AG04450 (cell line): ENCODE measurements at places on chromosomes 2 and 18. TPM values are rescaled to one million over a fixed set of nuclear protein-coding genes. Genes with fewer than 3 reads are reported as not detected.

GRCh38 chr18:77199707-77200106, 49.9 kb upstream of the GALR1 start:
- no peak for DNase-seq

GRCh38 chr18:7645756-7646155, 78.6 kb downstream of the PTPRM start:
- no peak for DNase-seq

GRCh38 chr2:105187531-105187930, 54.0 kb upstream of the GPR45 start:
- DNase-seq = no peak

DNA sequence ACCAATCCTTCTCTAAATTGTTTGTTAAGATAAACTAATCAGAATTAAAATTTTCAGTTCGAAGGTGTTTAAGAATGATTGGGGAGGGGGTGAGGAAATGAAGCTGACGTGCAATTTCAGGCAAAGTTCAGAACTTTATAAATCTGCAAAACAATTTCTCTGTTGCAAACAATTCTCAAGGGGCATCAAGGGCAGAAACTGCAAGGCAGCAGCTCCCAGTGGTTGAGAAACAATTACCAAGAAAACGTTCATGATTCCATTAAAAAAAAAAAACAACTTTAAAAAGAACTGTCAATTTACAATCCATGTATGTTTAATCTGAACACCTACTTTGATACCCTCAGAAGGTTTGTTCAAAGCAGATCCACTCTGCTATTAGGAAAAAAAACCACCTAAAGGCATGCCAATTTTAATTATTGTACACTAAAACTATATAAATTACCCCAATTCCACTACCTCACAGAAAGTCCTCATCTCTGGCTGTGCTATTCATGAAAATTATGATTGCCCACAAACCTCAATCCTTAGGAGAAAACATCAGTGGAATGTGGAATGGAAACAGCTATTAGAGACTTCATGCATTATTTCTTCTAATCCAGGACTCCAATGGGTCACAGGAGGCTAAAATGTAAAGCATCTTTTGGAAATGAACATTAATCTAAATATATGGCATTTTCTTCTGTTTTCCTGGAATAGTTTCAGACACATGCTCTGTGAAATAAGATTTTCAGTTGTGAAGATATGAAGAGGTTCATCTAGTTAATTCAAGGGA, 119.9 kb upstream of the ACVR1C start:
- DNase-seq = no peak

- no peak for DNase-seq
Observed at GRCh38 chr2:201057087-201057521, 14.4 kb downstream of the HYCC2 start.

DNA sequence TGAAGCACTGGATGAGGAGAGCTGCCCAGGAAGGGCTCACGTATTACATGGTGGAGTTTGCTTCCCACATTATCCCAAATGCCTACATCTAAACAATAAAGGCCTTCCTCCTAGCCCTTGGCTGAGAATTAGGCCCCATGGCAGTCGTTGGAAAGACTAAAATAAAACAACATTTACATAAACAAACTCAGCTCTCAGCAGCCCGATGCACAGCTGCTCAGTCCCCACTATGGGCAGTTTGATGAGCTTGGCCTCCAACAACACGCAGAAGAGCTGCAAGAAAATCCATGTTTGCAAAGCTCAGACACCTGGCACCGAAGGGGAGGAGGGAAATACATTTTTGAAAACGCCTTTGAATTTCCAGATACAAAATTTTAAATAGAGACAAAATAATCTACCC, 352.4 kb downstream of the EIPR1 start:
- no peak for DNase-seq

DNA sequence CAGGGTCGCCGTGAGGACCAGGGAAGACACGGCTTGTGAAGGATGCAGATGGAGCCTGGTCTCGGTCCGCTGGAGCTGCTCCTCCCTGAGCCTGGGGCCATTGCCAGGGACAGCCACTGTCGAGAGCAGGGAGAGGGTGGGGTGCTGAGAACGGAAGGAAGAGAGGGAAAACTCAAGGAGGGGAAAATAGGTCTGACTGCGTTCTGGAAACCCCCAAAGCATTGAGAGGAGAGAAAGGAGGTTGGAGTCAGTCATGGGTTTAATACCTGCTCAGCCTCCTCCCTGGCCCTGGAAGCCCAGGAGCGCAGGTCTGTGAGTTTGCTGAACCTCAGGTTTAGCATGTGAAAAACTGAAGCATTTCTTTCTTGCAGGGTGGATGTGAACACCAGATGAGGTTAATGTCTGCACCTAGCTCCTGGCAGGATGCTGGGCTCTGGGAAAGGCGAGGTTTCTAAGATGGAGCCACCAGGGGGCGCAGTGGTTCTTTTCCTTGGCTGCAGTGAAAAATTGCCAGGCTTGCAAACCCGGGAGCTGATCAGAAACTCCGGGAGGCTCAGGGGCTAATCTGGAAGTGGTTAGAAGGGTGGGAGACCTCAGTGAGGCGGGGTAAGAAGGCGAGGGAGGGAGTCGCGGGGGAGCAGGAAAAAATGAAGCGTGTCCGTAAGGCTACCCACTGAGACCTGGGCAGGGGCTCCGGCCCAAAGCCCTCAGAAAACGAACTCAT, 33.6 kb upstream of the RNF149 start:
- peak; percentile 29 for DNase-seq

DNA sequence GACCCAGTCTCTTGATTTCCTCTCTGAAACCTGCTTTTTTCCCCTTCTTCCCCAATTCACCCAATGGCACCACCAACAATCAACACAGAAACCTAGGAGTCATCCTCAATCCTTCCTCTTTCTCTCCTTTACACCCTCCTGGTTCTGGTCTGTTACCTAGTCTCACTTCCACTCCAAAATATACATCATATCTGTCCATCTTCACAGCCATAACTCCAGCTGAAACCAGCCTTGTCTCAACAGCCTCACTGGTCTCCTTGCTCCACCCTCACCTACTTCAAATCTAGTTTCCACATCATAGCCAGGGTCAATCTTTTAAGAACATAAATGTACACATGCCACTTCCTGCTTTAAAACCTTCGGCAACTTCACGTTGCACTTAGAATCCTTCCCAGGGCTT, 11.8 kb upstream of the TWSG1 start:
- DNase-seq = no peak

GRCh38 chr2:240917009-240917683, 11.0 kb downstream of the CROCC2 start:
- DNase-seq = no peak

- no peak for DNase-seq
Observed at GRCh38 chr2:71426721-71427120, 26.6 kb upstream of the DYSF start.

PJVK gene
- polyA plus RNA-seq = 2.1 and 3.4 TPM in 2 replicates

C2orf66 gene
- 0.05 TPM in 1 of 2 replicates, not detected in the other for polyA plus RNA-seq

GRCh38 chr2:65576861-65577601, 144.6 kb upstream of the SPRED2 start:
- peak; percentile 83 for DNase-seq

DNA sequence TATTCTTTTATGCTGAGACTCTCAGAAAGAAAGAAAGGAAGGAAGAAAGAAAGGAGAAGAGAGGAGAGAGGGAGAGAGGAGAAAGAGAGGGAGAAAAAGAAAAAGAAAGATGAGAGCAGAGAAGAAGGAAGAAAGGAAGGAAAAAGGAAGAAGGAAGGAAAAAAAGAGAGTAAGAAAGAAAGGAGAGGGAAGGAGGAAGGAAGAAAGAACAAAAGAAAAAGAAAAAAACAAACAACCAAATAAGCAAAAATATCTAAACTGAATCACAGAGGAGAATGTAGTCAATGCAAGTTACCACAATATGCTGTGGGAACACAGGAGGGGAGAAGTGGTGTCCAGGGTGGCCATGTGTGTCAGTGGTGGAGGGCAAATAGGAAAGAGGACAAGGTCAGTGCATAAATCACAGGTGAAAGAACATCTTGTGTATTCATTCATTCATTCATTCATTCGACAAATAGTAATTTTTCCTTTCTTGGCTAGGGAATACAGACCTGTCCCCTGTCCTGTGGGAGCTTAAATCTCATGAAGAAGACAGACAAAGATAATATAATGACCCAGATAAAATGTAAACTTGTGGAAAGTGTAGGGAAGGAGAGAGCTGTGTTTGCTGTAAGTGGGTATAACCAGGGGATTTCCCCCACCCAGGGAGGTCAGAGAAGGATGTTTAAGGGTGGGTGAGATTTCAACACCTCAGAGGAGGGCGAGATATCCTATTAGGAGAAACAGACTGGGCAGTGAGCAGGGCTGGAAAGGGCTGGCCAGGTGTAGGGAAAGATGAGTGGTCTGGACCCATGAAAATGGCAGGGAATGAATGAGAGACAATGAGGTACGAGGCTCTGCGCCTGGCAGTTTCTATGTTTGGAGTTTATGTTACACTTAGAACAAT, 50.7 kb downstream of the IL1R2 start:
- no peak for DNase-seq

ZNF396 gene
- polyA plus RNA-seq = 0.78 and 1.1 TPM in 2 replicates

- peak; percentile 57 for DNase-seq
Observed at GRCh38 chr18:28176948-28177827, at the start of gene CDH2. CDH2 (minus strand) TSS chr18:28177130; CDS start chr18:28177022, 108 bp downstream.

- no peak for DNase-seq
Observed at GRCh38 chr18:55753643-55754263, 165.8 kb upstream of the TCF4 start.

KCNJ3 gene
- polyA plus RNA-seq = not detected in 2 replicates

BOLA3 gene
- polyA plus RNA-seq = 28.1 and 38.6 TPM in 2 replicates

- DNase-seq = no peak
Observed at GRCh38 chr2:196500686-196501431, 138.7 kb upstream of the CCDC150 start.

DNA sequence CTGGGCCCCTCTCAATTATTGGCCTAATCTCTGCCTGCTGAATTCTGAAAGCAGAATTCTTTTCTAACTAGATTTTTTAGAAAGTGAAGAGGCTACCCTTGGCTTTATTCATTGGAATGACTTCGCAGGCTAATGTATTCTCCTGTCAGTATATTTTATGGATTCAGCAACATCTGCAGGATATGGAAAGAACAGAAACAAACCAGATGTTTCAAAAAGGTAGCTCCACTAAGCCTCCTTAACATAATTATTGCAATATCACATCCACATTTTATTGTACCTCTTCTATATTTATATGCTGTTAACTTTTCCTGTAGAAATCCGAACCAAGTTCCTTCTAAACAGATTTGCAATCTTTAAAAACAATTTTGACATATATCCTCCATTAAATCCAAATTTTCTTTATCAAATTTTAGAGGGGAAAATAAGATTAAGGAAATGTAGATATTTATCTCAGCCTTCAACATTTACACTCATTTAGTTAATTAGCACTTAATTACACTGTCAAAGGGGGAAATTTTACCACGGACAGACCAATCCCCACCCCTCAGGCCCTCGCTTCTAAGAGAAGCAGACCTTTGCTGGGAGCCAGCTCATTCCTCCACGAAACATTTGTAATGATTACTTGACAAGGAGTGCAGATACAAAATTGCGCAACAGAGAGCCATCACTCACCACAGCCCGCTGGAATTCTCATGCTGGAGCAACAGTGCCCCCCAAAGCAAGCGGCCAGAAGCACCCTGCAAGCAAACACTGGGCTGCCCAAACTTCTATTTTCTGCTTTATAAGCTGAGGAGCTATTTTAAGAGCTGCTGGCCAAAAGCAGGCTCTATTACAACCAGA, 253.4 kb downstream of the ETAA1 start:
- DNase-seq = peak; percentile 93

SYT4 gene
- polyA plus RNA-seq = not detected in 2 replicates

DNA sequence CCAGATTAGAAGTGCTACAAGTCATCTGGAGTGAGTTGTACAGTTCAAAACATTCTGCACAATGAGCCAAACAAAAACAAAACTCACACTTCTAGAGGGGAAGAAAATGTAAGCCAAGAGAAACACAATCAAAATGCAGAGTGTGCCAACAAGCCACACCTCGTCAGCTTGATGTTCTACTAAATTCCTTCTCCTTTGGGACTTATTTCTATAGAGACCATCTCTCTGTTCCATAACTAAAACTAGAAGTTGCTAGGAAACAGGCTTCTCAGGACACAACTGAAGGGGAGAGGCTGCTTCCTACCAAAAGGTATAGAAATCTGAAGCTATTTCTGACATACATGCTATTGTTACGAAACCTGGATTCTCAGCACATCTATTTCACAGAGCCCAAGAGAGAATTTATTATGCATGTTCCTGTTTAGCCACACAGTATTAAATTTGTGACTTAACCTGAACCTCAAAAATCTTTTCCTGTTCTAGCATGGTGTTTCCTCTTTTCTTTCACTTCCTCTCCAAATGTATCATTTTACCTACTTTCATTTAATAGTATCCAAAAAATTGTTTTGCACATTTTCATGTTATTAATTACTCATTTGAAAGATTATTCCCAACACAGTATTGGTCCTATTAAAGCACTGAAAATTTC, 211.4 kb upstream of the CCDC150 start:
- no peak for DNase-seq

CPLX4 gene
- not detected in 2 replicates for polyA plus RNA-seq

SLC16A14 gene
- 2.1 and 2.7 TPM in 2 replicates for polyA plus RNA-seq

DNA sequence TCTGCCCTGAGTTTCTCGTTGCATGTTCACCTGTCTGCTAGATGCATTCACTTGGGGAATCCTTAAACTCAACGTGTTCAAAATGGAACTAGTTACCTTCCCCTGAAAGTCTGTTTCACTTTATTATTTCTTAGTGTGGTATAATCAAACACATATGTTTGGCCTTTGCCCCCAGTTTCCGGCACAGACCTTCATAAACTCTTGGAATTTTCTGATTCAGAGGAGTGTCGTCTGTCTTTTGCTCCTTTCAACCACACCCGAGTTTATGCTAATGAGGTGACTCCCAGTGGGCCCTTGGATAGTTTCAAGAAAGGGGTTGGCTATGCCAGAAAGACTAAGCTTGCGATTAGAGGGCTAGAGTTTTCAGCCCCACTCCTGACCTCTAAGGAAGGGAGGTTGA, 198.9 kb downstream of the CDCA7 start:
- DNase-seq = no peak

SERPINB2 gene
- 5.3 and 6.9 TPM in 2 replicates for polyA plus RNA-seq

GRCh38 chr2:25279091-25279651, 62.6 kb downstream of the DNMT3A start:
- no peak for DNase-seq

DIPK1C gene
- polyA plus RNA-seq = not detected in 2 replicates

DNA sequence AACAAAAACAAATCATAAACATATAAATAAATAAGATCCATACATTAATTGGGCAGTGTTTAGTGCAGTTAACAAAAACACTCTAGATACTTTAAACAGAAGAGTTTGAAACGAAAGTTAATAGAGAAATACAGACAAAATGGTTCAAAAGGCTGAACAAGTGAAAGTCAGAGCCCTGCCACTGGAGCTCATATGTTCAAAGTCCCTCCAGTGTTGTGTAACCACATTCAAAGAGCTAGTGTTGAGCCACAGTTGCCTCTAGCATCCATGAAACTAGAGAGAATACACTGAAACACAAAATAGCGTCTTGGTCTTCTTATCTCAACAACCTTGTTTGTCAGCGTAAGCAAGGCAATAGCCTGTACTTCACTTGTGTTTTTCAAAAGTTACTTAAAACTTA, 1309.8 kb upstream of the NRXN1 start:
- no peak for DNase-seq

DNA sequence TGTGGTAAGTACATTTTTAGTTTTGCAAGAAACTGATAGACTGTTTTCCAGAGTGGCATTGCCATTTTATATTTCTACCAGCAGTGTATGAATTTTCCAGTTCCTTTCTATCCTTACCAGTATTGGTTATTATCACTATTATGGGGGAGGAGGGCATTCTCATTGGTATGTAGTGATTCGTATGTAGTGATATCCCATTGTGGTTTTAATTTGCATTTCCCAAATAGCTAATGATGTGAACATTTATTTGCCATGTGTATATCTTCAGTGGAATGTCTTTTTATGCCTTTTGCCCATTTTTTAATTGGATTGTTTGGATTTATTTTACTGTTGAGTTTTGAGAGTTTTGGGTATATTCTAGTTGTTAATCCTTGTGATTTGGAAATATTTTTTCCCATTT, 16.9 kb downstream of the EIF5B start:
- DNase-seq = no peak
